ENCODE measurements at places on chromosomes 7 and 10.

DNA sequence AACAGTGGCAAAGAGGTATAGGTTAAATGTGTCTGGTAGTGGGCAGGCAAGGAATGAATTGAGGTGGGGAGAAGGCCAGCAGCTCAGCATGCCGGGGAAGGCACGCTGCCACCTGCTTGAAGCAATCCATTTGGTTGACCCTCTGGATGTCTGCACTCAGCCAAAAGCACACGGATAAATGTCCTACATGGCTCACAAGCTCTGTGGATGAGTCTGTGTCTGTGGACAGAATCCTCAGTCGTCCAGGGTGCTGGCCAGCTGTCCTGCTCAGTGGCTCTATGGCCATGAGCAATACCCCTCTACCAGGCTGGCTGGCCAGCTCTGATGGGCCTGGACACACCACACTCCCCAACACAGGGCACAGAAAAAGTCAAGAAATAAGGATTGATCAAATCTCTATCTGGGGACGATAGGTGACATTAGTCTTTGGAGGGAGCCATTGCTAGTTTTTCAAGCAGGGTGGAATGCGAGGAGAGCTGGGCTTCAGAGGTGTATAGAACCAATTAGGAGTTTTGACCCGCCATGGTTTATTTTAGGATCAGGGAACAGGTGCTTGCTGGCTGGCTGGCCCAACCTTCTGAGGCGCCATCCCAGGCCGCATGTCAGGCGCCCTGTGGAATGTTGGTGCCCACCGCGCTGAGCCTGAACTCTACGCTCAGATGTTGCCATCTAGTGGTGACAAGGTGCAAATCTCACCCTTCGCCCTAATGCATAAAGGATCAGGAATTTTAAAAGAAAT, 493.4 kb downstream of the TNS3 start:
- peak; percentile 58 for DNase-seq

GRCh38 chr10:31549896-31550295, 230.9 kb downstream of the ZEB1 start:
- DNase-seq, result no peak

GRCh38 chr7:30707391-30708357, 25.4 kb upstream of the CRHR2 start:
- DNase-seq, result no peak

DNA sequence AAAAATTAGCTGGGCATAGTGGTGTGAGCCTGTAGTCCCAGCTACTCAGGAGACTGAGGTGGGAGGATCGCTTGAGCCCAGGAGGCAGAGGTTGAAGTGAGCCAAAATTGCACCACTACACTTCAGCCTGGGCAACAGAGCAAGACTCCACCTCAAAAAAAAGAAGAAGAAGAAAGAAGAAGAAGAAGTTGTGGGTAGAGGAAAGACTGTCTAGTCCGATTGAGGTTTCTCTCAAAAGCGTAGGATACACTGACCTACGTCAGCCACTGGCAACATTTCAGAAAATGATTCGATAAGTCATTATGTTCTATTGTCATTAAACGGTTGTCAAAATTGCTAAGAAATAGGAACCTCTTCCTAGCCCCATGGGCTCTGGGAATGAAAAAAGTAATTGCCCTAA, 22.3 kb upstream of the RHBDD2 start:
- DNase-seq, result no peak

DNA sequence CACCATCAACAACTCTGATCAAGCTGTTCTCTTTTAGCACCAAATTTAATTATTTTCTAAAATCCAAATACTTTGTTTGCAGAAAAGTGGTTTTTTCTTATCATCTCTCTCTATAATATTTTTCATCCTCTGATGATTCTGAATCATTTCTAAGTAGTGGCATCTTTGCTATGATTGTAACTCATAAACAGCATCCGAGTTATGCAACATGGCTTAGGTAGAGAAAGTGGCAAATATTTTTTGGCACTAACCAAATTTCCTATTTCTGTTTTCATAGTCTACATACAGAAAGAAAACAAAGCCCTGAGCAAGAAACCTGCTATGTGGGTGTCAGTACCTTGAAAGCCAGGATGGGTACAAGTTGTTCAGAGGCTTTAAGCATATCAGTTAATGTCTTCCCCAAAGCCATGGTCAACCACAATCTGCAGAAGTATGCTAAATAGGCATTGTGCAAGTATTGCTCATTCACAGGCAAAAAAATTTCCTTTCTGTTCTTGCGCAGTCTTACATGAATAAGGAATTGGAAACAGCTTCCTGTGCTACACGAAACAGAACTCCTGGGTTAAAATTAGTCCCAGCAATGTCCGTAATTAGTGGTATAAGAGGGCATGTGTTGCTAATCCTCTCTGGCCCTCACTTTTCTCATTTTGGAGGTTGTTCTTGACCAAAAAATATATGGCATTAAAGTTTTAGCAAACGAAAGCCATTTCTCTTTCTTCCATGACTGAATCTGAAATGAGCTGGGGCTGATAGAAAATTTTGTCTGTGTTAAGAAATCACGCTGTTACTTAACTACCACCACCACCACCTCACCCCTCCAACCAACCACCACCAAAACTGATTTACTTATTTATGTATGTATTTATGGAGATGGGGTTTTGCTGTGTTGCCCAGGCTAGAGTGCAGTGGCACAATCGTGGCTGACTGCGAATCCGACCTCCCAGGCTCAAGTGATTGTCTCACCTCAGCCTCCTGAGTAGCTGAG, 325.6 kb upstream of the MAGI2 start:
- no peak for DNase-seq

- DNase-seq, result no peak
These were observed 34.4 kb downstream of the VSTM4 start for GRCh38 chr10:49080965-49081364.

- no peak for DNase-seq
These were observed 161.2 kb downstream of the JCAD start for GRCh38 chr10:29897999-29898716.

DNA sequence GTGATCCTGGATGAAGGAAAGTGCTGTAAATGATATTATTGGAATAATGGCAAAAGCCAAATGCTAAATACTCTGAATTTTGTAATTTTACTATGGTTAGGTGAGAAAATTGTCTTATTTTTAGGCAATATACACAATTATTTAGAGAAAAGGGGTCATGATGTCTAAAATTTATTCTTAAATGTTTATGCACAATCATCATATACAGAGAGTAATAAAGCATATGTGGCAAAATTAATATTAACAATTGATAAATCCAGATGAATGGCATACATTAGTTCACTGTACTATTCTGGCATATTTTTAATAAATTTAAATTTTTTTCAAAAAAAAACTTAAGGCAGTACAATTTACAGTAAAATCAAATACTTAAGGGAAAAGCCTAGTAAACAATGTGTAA, 7.4 kb downstream of the IPMK start:
- no peak for DNase-seq

GRCh38 chr7:159103382-159104187, 41.1 kb downstream of the VIPR2 start:
- DNase-seq, result no peak

DNA sequence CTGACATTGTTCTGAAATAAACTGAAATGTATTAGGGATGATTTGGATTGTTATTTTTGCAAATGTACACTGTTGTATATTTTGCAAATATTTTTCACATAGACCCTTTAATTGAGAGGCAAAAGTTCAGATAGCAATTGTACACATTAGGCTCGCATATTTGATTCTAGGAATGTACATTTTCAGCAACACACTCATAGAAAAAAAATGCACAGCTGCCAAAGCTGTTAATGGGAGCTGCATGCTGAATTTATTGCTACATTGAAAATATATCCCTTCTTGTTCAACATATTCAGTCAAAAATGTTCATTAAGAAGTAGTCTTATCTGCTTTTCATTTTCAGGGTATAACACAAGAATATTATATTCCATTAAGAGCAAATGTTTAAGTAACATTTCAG, 512.9 kb downstream of the ATRNL1 start:
- no peak for DNase-seq

DNA sequence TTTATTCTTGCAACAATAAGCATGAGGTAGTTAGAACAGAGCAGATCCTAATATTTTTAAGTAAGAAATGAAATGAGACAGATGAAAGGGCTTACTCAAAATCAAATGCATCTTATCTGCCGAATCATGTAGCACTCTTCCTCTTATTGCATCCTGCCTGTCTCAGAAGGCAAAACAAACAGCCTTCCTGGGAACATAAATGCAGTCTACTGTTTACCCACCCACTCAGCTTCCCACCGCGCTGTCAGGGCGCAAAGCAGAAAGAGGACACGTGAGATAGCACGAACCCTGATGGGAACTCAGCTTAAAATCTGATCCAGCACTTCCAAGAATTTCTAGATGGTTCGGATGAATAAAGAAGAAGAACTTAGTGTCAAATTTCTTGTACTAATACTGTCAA, 114.4 kb upstream of the CDK1 start:
- no peak for DNase-seq

DNA sequence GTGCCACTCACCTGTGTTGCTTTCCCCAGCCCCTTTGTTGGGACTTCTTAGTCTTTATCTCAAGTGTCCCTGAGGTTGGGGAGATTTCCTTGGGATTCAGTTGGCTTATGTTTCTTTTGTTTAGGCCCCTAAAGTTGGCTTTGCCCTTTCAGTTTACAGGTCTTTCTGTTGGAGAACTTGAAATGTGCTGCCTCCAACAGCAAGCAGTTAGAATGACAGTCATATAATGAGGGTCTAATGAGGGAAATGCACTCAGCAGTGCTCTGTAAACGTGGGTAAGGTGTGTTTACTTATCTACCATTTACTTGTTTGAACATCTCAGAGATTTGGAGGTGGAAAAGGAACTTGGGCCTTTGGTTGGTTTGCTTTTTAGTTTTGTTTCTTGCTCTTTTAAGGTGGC, 191.4 kb upstream of the STK17A start:
- DNase-seq, result no peak

DNA sequence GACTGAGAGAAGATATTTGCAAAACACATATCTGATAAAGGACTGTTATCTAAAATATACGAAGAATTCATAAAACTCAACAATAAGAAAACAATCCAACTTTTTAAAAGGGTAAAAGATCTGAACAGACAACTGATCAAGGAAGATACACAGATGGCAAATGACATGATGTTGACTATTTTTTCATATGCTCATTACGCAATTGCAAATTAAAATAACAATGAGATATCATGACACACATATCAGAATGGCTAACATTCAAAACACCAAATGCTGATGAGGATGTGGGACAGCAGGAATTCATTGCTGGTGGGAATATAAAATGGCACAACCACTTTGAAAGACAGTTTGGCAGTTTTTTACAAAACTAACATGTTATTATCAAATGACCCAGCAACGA, 8.9 kb downstream of the DENND11 start:
- DNase-seq, result no peak

DNA sequence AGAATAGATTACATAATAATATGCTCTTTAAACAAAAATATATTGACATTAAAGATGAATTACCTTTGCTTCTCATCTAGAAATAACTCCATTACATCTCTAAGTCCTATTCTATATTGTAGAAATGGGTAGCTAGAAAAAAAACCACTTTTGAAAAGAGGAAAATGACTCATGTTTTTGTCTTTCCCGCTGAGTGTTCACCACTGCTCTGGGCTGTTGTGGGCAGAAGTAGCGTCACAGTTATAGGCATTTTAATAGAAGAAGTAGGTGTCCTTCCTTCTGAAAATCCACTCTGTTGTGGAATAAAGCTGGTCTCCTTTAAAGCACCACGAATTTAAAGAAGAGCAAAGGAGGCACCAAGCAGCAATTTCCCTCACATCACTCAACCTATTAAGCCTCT, 117.6 kb upstream of the NFE2L3 start:
- no peak for DNase-seq

GRCh38 chr10:9262770-9263169, 1208.3 kb downstream of the GATA3 start:
- no peak for DNase-seq

DNA sequence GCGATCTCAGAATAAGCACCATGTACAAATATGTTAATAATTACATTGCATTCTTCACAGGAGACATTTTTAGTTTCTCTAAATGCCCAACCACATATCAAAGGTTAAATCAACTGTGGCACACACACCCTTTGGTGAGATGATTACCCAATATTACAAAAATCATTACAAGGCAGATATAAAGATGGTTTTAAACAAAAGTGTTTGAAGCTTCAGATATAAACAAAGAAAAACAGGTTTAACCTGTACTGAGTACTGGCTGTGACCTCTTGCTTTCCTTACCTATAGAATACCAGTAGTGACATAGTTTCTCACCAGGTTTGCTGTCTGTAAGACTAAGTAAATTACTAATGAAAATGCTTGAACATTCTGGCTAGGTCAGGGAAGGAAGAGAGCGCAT, 360.0 kb upstream of the IGFBP3 start:
- DNase-seq, result no peak

- no peak for DNase-seq
These were observed 102.6 kb downstream of the PTPRE start for GRCh38 chr10:128009372-128010126.

GRCh38 chr7:101506531-101506930, 122.6 kb downstream of the MYL10 start:
- no peak for DNase-seq

DNA sequence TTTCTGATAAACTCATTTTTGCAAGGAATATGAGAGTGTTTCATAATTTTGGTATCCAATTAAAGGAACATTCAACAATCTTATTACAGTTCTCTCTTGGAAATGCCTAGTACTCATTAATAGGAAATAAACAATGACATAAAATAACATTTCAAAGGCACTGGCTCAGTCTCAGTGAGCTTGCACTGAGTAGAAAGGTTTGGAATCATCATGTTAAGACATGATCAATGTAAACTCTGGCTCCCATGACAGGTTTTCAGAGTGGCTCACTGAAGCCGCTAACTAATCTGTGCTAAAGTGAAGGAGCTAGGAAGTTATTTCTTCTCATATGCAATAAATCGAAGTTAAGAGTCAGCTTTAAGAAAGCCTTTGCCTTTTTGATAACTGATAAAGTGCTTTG, 203.3 kb upstream of the HGF start:
- no peak for DNase-seq

- DNase-seq, result no peak
These were observed 147.6 kb upstream of the SHH start for GRCh38 chr7:155959894-155960293.

DNA sequence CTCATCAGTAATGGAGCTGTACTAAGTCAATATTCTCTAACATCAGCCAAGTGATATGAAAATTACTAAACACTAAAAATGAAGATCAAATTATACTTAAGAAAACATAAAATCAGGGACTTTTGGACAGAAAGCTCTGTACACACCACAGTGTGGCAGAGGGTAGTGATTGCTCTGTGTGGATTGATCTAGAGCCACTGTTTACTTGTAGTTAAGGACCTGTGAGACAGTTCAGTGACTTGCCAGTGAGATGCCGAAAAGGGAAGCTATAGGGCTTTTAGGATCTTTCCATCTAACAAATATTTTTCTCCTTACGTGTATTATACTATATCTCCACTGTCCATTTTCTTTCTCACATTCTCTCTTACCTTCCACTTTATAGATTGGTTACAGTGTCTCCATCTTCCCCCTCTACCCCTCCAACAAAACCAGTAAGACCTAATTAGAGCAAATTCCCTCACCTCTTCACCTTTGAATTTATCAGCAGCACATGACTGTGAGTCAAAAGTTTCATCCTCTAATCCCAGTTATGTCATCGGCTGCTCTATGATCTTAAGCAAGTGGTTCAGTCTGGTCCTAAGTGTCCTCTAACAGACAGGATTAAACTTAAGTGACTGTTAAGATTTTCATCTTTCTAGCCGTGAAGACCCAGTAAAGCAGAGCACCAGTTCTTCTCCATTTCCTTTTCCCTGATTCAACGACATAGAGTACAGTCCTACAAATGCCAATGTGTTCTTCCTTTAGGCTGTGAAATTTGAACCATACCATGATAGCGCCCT, 6.9 kb downstream of the PIK3CG start:
- DNase-seq, result no peak

GRCh38 chr10:71223347-71224058, 11.1 kb downstream of the UNC5B start:
- DNase-seq, result peak; percentile 7

- DNase-seq, result no peak
These were observed 7.4 kb upstream of the TSPAN33 start for GRCh38 chr7:129136887-129137642.

Data from right kidney (tissue), 9 donors.